T-helper 9 cell (primary cell): ENCODE measurements at places on chromosomes 16 and 17.

DNA sequence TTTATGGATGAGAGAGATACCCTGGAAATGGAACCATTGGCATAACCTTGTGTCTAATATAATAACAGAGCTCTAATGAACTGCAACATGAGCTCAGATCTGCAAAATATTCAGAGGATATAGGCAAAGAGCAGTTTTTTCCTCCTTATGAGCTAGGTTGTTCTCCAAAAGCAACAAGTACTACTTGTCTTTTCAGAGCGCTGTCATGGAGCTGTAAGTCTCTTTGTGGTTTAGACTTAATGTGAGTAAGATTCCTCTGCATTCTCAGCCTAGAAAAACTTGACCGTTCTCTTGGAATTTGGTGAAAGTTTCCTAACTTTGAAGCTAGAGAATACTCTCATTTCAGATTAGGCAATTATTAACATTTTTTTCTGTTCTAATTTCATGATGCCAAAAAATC, 85.2 kb downstream of the FTO start:
- DNase-seq: no peak

DNA sequence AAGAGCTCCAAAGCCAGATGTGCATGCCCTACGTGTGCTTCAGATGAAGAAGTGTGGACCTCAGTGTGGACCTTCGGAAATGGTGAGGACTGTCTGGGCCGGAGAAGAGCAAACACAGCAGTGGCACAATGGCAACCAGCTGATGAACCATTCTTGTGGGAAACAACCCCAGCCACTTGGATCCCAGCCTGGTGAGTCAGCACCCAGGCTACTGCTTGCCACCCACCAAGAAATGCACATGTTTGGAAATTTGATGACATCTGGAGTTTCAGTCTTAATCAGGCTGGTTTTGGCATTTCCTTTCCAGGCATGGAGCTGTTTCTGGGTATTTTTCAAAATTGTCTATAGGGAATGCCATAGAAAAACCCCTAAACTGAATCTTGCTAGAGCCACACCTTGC, 42.7 kb downstream of the DYNLRB2 start:
- DNase-seq: no peak

GRCh38 chr17:31425282-31426040, 34.0 kb downstream of the RAB11FIP4 start:
- DNase-seq: no peak

DNA sequence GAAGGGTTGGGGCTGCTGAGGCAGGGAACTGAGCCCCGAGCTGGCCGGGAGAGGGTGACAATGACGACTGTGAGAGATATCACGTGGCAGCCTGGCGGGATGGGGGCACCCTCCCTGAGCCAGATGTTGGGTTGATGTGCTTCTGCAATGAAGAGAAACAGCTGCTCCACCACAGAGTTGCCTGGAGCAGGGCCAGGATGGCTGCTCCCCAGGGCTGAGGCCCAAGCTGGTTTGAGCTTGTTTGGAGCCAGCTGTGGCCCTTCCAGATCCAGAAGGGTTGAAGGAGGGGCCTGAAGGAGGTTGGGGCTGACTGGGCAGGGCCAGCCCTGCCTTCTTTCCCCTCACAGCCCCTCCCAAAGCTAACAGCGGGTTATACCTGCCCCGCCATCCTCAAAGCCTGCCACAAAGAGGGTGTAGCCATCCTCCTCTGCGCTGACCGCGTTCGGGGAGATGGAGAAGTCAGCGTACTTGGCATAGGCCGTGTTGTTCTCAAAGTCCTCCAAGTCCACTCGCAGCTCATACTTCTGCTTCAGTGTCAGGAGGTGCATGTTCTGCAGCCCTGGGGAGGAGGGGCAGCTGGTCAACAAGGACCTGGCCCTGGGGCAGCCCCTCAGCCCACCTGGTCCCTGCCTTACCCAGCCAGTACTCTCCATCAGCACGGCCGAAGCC, 2.1 kb downstream of the MFAP4 start:
- no peak for DNase-seq

- DNase-seq: no peak
These were observed 474.8 kb downstream of the SHISA9 start for GRCh38 chr16:13376174-13376573.

GRCh38 chr16:54630284-54630967, 300.2 kb upstream of the IRX5 start:
- no peak for DNase-seq

- DNase-seq: no peak
These were observed 485 bp upstream of the GDPD3 start for GRCh38 chr16:30113711-30114333.

DNA sequence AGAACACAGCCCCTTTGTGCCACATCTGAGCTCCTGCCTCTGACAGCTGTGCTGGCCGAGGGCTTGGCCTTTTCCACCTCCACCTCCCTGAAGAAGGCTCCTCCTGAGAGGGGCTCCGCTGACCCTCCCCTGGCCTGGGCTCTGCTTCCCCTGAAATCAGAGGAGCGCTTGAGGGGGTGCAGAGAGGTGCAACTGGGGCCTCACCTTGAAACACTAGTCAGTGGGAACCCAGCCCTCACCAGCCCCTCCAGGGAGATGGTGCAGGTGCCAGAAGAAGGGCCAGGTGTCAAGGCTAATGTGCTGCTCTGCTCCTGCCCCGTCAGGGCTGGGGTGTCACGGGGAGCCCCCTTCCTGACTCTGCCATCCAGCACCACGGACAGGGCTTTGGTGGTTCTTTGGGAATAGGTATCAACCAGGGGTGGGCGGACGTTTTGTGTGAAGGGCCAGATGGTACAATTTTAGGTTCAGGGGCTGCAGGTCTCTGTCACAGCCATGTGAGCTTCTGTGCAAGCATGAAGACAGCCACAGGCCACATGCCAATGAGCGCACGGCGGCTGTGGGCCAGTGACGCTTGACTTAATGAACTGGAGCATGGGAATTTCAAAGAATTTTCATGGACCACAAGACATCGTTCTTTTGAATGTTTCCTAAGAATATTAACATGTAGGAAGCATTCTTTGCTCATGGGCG, 2.1 kb upstream of the ZG16B start:
- no peak for DNase-seq

DNA sequence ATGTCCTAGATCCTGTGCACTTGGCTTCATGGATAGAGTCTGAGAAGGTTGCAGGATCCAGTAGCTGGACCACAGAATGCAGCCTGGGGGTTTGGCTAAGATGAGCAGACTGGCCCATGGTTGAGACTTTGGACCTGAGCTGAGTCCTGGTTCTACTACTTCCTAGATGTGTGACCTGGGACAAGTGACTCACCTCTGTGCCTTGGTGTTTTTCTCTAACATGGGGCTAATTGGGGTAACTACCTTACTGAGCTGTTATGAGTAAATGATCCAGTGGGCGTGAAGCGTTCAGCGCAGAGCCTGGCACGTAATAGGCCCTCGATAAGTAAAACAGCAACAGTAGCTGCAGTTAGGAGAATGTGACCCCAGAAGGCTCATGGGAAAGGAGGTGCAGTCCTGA, 38.8 kb downstream of the SNX20 start:
- no peak for DNase-seq

- no peak for DNase-seq
These were observed 26.9 kb upstream of the SPATA32 start for GRCh38 chr17:45288825-45289224.

DNA sequence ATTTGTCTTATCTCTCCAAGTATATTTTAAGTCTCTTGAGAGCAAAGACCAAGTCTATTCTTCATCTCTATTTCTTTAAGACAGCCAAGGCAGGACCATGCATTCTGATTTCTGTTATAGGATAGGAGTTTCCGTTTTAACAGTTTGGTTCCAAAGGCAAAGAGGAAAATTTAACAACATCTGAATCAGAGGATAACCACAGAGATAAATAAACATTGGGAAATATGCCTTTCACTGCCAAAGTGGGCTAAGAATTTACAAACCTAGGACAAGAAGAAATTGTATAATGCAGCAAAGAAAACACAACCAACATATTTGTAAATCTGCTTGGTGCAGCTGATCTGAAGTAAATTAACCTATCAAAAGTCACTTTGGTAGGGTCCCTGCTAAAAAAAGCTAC, 37.7 kb downstream of the USP32 start:
- DNase-seq: no peak

DNA sequence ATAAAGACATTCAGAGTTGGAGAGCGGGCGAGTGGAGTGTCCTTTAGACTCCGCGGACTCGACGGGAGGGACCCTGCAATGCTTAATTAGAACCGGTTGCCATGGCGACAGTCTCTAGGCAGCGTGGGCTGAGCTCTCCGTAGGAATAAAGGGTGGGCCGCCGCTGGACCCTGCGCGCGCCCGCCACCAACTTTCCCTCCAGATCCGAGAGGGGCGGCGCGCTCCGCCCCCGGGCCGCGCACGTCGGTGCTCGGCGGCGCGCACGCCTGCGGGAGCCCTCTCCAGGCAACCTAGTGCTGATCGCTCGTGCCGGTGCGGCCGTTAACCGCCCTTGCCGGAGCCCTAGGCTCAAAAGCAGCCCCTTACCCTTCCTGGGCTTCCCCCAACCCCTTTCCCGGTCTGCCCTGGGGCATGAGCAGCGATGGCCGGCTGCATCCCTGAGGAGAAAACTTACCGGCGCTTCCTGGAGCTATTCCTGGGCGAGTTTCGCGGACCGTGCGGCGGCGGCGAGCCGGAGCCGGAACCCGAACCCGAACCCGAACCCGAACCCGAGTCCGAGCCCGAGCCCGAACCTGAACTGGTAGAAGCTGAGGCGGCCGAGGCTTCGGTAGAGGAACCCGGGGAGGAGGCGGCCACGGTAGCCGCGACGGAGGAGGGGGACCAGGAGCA, at the start of gene PPM1E:
TSS of gene PPM1E (plus strand) at position 278 of the 669 bp plus-strand sequence.
- no peak for DNase-seq

- DNase-seq: no peak
These were observed 19.5 kb downstream of the IST1 start for GRCh38 chr16:71914802-71915201.

GRCh38 chr16:12413393-12413792, 390.3 kb downstream of the CPPED1 start:
- DNase-seq: no peak

GRCh38 chr17:69539274-69539673, 124.8 kb downstream of the MAP2K6 start:
- no peak for DNase-seq

DNA sequence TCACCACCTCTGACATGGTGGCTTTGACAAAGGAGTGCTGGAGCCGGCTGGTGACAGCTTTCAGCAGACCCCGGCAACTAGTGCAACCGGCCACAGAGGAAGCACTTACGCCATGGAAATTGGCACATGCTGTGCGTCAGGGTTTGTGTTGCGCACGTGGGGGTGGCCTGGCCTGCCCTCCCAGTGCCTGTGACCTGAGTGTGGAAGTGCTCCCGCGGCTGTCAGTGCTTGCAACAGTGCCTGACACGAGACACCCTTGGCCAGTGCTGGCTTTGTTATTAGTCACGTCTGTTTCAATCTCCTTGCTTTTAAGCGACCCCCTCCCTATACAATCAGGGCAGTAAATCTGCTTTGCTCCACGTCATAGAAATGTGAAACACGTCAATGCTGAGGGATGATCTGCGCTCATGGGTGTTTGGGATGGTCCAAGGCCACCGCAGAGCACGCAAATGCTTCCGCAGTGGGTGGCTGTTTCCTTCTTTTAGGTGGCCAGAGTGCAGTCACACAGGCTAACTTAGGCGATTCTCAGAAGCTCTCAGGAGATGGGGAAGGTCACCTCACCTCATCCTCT, 64.3 kb downstream of the PGS1 start:
- DNase-seq: no peak

GRCh38 chr17:66302761-66303626, 581 bp downstream of the PRKCA start:
- peak; percentile 40 for DNase-seq

- no peak for DNase-seq
These were observed 53.4 kb upstream of the CBX4 start for GRCh38 chr17:79892457-79893241.

DNA sequence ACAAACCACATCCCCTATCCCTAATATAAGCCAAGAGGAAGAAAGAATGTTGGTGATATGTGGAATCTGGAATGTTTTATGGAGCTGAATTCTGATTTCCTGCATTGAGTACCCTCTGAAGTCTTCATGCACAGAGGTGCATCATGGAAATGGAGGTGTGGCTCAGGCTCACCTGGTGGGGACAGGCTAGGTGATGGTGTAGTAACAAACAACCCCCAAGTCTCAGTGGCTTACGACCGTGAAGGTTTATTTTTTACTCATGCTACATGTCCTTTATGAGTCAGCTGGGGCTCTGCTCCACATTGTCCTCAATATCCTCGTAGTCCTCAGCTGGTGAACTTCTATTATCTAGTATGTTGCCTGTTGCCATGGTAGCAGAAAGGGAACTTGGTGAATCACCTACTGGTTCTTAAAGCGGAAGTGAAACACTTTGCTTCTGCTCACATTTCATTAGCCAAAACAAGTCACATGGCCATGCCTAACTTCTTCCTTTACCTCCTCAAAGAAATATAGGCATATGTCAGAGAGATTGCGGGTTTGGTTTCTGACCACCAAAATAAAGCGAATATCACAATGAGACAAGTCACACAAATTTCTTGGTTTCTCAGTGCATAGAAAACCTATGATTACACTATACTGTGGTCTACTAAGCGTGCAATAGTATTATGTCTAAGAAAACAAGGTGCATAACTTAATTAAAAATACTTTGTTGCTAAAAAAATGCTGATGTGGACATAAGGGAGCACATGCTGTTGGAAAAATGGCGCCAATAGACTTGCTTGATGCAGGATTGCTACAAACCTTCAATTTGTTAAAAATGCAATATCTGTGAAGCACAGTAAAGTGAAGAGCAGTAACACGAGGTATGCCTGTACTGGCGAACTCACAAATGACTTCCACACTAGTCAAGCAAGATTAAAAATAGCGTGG, at the start of gene PMFBP1:
TSS of gene PMFBP1 (minus strand) at position 51 of the 930 bp plus-strand sequence. CDS start 947 bp downstream, outside the sequence.
- DNase-seq: no peak

DNA sequence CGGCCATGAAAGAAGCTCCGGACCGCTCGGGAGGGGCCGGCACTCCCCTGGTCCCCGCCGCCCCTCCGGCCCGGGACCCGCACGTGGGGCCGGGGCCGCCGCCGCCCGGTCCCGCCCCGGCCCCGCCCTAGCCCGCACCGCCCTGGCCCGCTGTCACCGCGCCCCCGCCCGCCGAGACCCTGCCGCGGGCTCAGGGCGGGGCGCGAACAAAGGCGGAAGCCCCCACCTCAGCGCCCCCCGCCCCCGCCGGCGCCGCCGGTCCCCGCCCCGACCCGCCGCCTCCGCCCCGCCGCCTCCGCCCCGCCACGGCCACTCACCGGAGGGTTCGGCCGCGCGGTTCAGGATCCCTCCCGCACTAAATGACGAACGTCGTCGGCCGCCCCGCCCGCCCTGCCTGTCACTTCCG, at the start of gene ARHGDIA:
TSS of gene ARHGDIA (minus strand) at position 357 of the 406 bp plus-strand sequence. CDS start 1,407 bp downstream, outside the sequence.
- no peak for DNase-seq

- no peak for DNase-seq
These were observed 20.7 kb upstream of the CBX4 start for GRCh38 chr17:79859676-79860615.

DNA sequence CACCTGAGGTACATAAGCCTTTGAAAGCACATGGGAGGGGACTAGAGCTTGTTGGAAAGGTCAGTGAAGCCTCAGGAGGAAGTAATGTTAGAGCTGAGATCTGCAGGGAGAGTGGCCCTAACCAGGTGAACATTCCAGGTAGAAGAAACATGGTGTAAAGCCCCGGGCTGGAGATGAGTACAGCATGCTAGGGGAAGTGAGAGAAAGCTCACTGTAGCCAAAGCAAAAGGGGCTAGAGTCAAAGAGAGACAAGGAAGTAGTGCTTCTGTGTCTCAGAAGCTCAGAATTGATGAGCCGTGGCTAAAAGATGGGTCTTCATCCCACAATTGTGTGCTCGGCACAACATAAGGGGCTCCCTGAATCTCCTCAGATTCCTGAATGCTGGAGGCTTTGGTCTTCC, 481.8 kb downstream of the XYLT1 start:
- no peak for DNase-seq
